NCI-H2081 (cell line): ENCODE measurements at places on chromosomes 5 and 9.
A peak's percentile ranks its signal among the peaks of the same experiment; 100 is the strongest.

DNA sequence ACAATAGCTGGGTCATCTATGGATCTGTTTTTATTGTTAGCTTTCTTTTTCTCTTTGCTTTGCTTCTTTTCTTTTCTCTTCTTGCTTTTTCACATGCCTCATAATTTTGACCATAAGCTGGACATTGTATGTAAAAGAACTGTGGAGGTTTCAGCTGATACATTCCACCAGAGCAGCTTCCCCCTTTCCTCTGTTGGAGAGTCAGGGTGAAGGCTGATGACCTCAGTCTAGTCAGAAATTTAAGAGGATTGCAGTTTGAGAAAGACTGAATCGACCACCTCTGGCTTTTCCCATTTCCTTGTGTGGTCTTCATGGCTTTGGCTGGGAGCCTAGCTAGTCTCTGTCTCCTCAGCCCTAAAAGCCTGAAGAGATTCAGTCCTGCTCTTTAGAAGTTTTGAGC lies 42.0 kb downstream of the KCNIP1 start:
- DNase-seq = no peak

GRCh38 chr9:129174724-129175514 lies 3.1 kb downstream of the IER5L start:
- no peak for DNase-seq

DNA sequence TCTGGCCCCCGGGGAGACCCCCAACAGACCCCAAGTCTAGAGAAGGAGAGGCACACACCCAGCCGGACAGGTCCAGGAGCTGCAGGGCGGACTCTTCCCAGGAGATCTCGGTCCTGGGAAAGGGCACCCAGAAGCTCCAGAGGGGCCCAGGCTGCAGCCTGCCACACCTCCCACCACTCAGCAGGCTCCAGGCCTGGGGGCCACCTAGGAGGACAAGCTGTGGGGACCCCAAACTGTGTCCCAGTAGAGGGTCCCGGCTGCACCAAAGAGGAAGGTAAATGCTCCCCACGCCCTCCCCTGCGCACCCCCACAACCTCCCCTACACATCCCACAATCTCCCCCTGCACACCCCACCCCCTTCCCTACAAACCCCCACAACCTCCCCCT lies 48.5 kb downstream of the PLEKHG4B start:
- no peak for DNase-seq

- peak; percentile 70 for DNase-seq
Measured at GRCh38 chr5:170782438-170782837, 1.1 kb upstream of the GABRP start.

- DNase-seq = peak; percentile 27
Measured at GRCh38 chr5:138180183-138180782, 1.4 kb downstream of the KIF20A start.

DNA sequence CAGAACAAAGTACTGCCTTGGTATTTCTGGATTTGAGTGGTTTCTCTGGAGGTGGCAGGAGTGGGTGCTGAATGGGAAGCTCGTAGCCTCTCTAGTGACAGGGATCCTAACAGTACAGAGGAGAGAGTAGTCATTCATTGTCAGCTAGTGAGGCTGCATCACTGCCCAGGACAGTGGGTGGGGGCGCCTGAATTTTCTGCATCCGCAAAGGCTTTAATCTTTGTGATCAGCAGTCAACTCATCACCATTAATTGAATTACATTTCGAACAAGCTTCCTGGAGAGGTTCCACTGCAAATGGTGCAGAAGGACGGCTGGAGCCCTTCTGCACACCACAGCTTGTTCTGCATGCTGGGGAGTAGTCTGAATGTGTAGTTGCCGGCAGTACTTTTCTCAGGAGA lies 77.5 kb downstream of the HSPA4 start:
- DNase-seq = no peak

- DNase-seq = no peak
Measured at GRCh38 chr5:72096602-72097188, 10.6 kb upstream of the MAP1B start.

DNA sequence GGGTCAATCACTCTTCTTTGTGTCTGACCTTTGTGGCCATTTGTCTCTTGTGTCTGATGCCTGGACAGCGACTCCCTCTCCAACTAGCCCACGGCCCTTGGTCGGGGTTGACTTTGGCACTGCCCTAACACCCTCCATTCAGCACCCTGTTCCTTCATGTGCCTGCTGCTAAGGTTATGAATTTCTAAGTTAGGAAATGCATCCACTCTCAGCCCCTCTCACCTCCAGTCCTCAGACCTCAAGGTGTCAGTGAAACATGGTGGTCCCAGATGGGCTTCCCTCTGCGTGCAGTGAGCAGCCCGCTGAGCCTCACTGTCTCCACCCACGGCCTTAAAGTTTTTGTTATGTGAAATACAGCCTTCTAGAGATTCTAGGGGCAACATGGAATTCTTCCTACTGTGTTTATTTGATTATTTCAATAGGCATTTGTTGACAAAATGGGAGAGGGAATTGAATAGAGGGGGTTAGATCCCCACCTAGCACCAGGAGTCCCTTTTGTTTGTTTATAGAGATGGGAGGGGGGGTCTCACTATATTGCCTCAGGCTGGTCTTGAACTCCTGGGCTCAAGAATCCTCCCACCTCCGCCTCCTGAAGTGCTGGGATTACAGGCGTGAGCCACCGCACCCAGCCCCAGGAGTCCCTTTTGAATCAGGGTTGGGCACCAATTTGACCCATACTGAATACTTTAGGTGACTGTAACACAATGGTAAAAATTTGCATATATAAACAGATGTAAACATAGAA lies 1.6 kb upstream of the GLIPR2 start:
- DNase-seq = no peak

GRCh38 chr9:90697808-90698207 lies 55.2 kb upstream of the DIRAS2 start:
- DNase-seq = no peak

GRCh38 chr9:93020771-93021670 lies 37.5 kb upstream of the SUSD3 start:
- no peak for DNase-seq

- no peak for DNase-seq
Measured at GRCh38 chr9:109538346-109538745, 40.2 kb upstream of the PTPN3 start.

- no peak for DNase-seq
Measured at GRCh38 chr5:59137846-59138245, 555.0 kb downstream of the RAB3C start.

- DNase-seq = no peak
Measured at GRCh38 chr5:71971862-71972261, 135.4 kb upstream of the MAP1B start.

DNA sequence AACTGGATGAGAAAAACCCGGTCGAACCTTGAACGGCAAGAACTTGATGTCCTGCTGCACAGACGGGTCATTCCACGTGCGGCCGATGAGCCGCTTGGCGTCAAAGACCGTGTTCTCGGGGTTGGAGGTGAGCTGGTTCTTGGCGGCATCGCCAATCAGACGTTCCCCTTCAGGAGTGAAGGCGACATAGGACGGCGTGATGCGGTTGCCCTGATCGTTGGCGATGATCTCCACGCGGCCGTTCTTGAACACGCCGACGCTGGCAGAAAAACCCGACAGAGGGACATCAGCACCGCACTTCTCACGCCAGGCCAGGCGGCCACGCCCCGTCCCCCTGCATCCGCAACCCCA lies 519 bp downstream of the HSPA5 start:
- DNase-seq = no peak

DNA sequence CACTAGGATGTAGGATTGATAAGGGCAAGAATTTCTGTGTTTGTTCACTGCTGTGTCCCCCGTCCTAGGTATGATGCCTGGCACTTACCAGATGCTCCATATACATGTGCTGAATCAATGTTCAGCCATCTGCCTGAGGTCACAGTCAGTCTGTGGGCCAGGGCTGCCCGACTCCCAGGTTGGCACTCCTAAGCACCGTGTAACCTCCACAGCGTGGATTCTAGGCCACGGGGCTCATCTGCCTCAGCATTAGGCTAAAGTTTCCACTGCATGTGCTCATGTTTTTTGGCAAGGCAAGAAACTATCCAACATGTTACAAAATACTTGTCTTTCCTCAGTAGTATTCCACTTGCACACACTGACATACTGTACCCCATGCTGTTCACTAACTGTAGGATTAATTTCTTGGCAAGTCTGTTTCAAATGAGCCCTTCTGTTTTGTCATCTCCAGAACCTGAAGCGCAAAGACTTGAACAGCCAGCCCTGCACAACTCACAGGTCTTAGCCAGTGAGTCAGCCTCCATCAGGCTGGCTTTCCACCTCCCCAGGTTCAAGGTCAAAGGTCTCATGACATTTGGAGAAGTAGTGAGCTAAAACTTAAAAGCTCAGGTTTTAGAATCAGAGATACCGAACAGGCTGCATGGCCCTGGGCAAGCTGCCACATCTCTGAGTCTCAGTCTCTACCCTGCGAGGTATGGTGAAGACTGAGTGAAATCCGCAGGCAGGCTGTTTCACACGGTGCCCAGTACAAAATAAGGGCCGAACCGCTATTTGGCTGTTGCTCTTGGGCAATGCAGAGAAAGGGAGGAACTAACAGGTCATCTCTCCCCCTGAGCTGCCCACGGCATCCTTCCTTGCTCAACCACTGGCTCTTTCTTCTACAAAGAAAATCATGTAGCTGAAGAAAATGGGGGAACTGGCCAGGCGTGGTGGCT lies 7.2 kb downstream of the TOR1A start:
- DNase-seq = no peak

- no peak for DNase-seq
Measured at GRCh38 chr5:115417076-115417475, 120.6 kb upstream of the CCDC112 start.

GRCh38 chr5:74945561-74946165 lies 79.5 kb upstream of the FAM169A start:
- no peak for DNase-seq

DNA sequence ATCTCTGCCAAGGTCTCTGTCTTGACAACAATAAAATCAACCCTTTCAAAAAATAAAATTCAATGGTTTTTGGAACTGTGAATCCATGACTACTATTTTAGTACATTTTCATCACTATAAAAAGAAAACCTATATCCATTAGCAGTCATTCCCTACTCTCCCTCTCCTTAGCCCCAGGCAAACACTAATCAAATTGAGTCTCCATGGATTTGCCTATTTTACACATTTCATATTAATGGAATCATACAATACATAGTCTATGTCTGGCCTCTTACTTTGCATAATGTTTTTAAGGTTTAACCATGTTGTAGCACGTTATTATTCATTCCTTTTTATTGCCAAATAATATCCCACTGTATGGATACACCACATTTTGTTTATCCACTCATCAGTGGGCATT lies 24.1 kb downstream of the RIGI start:
- no peak for DNase-seq

GRCh38 chr9:89821081-89821480 lies 216.3 kb downstream of the GADD45G start:
- no peak for DNase-seq

- no peak for DNase-seq
Measured at GRCh38 chr5:31556461-31556860, 24.4 kb downstream of the C5orf22 start.

GRCh38 chr5:35409361-35409760 lies 179.1 kb upstream of the PRLR start:
- DNase-seq = no peak

DNA sequence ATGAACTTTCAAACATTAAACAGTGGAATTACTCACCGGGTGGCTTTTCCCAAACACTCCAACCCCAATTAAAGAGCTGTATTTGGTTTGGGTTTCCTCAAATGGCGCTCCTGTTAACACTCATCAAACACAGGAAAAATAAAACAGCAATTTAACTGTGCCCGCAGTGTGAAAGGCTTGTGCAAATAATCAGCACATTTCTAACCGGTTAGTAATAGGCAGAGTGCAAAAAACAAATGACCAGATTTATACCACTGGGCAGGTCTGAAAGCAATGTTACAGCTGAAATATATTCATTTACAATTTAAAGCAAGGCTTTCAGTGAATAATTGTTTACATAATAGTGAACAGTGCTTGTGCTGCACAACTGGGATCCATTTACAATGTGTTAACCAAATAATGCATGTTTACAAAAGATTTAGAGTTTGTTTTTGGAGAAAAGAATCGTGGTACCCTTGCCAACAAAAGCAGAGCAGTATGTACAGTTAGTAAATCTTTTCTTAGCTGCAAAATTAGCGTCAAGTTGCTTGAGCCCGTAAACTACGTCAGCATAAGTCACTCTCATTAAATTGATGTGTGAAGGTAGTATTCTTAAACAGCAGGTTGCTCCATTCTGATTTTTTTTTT lies 662.9 kb upstream of the ZNF608 start:
- DNase-seq = peak; percentile 99

DNA sequence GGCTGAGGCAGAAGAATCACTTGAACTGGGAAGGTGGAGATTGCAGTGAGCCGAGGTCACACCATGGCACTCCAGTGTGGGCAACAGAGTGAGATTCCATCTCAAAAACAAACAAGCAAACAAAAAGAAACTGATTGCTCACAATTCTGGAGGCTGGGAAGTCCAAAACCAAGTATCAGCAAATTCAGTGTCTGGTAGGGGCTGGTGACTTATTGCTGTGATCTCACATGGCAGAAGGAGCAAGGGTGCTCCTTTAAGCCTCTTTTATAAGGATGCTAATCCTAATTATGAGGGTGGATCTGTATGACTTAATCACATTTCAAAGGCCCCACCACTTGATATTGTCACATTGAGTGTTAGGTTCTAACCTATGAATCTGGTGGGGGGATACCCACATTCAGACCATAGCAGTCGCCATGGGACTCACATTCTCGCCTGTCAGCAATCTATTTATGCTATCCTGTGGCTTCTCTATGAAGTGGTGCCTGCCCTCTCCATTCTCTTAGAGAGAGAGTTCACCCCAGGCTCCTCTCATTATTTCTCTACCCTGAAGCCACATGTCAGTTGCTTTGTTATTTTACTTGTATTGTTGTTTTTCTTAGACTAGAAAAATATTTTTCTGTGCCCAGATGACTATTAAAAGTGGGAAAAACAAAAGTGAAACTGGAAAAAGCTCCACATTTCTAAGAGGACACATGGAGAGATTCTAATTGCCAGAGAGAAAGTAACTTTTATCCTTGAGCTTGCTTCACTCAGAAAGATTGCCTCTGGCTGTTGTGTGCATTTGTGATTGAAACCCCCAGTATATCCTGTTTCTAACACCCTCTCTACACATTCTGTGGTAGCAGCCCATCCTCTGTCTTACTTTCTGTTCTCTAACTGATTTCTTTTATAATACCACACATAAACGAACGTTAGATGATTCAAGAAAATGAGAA lies 18.8 kb upstream of the PRLR start:
- DNase-seq = no peak

DNA sequence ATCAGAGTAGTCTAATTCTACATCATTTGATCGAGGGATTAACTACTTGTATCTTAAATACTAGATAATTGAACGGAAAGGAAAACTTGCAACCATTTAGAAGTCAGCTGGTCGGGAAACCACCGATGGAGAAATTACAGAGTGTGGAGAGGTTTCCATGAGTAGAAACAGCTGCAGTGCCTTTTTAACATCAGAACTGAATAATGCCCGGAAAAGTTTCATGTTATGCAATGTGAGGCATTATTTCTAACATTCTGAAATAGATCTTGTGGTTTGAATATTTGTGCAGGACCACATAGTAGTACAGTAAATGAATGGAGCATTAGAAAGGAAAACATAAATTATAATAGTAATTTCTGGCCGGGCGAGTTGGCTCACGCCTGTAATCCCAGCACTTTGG lies 88.1 kb upstream of the RNF180 start:
- DNase-seq = no peak
